GM12878 (cell line): ENCODE measurements at places on chromosomes 2 and 18. TPM values are rescaled to one million over a fixed set of nuclear protein-coding genes. Genes with fewer than 3 reads are reported as not detected.

Gene GPR55
- 26.8 and 30.1 TPM in 2 replicates for total RNA-seq

Gene APLF
- 1.9 TPM in 2 replicates for total RNA-seq

Gene GREB1L
- total RNA-seq, result 0.03 TPM in 1 of 2 replicates, not detected in the other

Gene SPEG
- total RNA-seq, result 0.28 TPM in 1 of 2 replicates, not detected in the other

Gene RBMS1
- total RNA-seq, result 0.31 and 0.82 TPM in 2 replicates

Gene RUFY4
- total RNA-seq, result 1.5 and 2.7 TPM in 2 replicates

Gene CHRNG
- total RNA-seq, result not detected in 2 replicates

Gene POTEC
- not detected in 2 replicates for total RNA-seq

Gene PID1
- total RNA-seq, result not detected in 2 replicates

Gene C2orf15
- 1.1 and 1.5 TPM in 2 replicates for total RNA-seq

Gene KCNG2
- total RNA-seq, result not detected in 2 replicates
